Activated T-helper 1 cell treated with anti-CD3 and anti-CD28 coated beads, Interleukin-12 subunit alpha, Interleukin-12 subunit beta, Interleukin-2, Interleukin-4 antibody, amounts not matched to agents 30 ng/mL and 10 ng/mL and 1 ng/mL, durations not matched to agents 14 hours and 24 hours and 36 hours (primary cell): ENCODE measurements at places on chromosomes 5 and 9. TPM values are rescaled to one million over a fixed set of nuclear protein-coding genes. Genes with fewer than 3 reads are reported as not detected.
A peak's percentile ranks its signal among the peaks of the same experiment; 100 is the strongest.

SPATA31A3 gene
- total RNA-seq, result not detected in 2 replicates

GDF9 gene
- 0.32 and 0.57 TPM in 2 replicates for total RNA-seq

CDC42SE2 gene
- 100.0 and 103 TPM in 2 replicates for total RNA-seq

CLTB gene
- total RNA-seq, result 71.6 and 84.0 TPM in 2 replicates

SNX24 gene
- total RNA-seq, result 1.2 and 1.6 TPM in 2 replicates

KIF2A gene
- total RNA-seq, result 235 and 240 TPM in 2 replicates

UGT3A2 gene
- not detected in 2 replicates for total RNA-seq

GRCh38 chr5:177609076-177610059 is 9.4 kb downstream of the B4GALT7 start:
- H3K27me3 ChIP-seq, result no peaks in the 10 kb centered on the region
- H3K36me3 ChIP-seq, result peaks cover 7% of the 10 kb centered on the region
- DNase-seq, result no peak
- H3K4me3 ChIP-seq, result no peak overlapping the region

DNA sequence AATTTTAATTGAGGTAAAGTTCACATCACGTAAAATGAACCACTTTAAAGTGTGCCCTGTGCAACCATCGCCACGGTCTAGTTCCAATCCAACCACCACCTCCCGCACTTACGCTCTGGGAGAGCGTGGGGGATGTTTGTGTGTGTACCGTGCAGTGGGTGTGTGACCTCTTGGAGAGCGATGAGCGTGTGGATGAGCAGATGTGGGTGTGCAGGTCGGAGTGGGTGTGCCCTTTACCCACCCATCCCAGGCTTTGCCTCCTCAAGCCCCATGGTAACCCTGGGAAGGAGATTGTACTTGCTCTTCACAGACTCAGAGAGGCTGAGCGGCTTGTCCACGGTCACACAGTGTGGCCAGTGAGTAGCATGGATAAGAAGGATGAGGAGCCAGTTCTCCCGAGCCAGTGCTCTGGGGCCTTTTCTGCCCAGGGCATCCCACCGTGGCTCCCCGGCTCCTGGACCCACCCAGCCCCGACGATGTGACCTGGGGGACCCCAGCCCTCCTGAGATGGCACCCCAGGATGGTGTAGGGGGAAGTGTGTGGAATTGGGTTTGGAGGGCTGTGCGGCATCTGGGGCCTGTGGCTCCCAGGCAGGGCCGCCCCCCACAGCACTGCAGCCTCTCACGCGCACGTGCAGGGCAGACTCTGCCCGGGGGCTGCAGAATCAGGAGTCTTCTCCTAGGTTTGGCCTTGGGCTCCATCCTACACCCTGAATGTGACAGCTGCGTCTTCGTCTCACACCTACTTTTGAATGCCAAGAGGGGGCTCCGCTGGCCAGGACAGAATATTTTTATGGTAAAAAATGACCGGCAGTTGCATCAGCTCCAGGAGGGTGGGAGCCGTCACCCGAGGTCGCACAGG is 13.6 kb downstream of the LHX3 start:
- H3K4me3 ChIP-seq, result no peak overlapping the region
- no peak for DNase-seq
- no peaks in the 10 kb centered on the region for H3K36me3 ChIP-seq
- no peaks in the 10 kb centered on the region for H3K4me1 ChIP-seq
- peaks cover 40% of the 10 kb centered on the region for H3K27me3 ChIP-seq

- no peak for DNase-seq
- H3K36me3 ChIP-seq, result no peaks in the 10 kb centered on the region
- H3K27ac ChIP-seq, result no peak overlapping the region
- H3K27me3 ChIP-seq, result no peaks in the 10 kb centered on the region
- H3K4me3 ChIP-seq, result no peak overlapping the region
- no peaks in the 10 kb centered on the region for H3K4me1 ChIP-seq
Observed at GRCh38 chr9:26292943-26293342, 599.7 kb downstream of the CAAP1 start.

DNA sequence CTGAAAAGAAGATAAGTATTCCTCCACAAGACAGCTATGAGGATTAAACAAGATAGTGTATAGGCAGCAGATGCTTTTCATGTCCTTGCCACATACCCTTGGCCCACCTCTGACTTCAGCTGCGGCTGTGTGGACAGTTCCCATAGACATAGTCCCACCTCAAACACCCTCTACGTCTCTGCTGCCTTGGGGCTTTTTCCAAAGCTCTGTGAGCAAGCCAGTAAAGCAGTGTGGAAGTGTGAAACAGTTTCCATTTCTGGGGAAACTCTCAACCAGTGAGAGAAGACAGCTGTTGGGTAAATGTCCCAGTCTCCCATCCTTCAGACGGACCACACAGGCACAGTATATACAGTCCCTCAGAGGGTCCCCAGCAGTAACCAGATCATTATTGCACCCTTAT is 125.5 kb downstream of the CDK5RAP2 start:
- DNase-seq, result no peak
- H3K27ac ChIP-seq, result no peak overlapping the region
- H3K36me3 ChIP-seq, result peaks cover 31% of the 10 kb centered on the region
- no peaks in the 10 kb centered on the region for H3K27me3 ChIP-seq
- H3K4me3 ChIP-seq, result no peak overlapping the region

DNA sequence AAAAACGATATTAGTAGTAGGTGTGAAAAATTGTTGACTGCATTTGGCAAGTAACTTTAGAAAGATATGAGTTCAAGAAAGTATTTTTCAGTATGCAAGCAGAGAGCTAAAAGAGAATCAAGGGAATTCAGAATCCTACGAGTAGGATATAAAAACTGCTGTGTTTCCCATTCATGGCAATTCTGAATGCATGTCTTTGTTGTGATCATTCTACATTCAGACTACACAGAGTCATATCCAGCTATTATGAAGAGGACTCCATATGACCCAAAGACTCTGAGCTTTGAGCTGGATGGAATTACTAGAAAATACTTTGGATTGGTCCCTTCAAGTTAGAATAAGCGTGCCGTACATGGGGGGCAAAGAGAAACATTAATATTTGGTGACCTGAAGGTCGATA is 12.0 kb downstream of the IFNE start:
- DNase-seq, result no peak
- H3K27me3 ChIP-seq, result peaks cover 20% of the 10 kb centered on the region
- no peak overlapping the region for H3K4me3 ChIP-seq
- no peaks in the 10 kb centered on the region for H3K4me1 ChIP-seq

GRCh38 chr5:72231991-72232703 is 87.9 kb downstream of the MRPS27 start:
- no peak for DNase-seq
- H3K27me3 ChIP-seq, result peaks cover 14% of the 10 kb centered on the region
- H3K4me1 ChIP-seq, result peaks cover 29% of the 10 kb centered on the region
- H3K27ac ChIP-seq, result no peak overlapping the region

DNA sequence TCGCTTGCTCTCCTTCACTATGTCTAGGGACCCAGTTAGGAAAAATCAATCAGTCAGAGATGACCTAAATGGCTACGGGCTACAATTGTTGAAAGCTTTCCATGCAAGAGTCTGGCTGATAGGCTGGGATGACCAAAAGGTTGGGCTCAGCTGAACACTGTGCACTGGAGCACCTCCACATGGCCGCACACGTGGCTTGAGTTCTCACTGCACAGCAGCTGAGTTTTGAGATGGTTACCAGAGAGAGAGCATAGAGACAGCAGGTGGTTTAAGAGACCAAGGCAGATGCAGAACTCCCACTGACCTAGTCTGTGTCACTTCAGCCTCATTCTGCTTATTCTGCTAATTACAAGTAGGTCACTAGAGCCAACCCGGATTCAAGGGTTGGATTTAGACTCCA is 2354.8 kb upstream of the C9orf72 start:
- H3K27me3 ChIP-seq, result no peaks in the 10 kb centered on the region
- no peak overlapping the region for H3K4me3 ChIP-seq
- H3K4me1 ChIP-seq, result no peaks in the 10 kb centered on the region
- H3K27ac ChIP-seq, result no peak overlapping the region
- DNase-seq, result no peak
- H3K36me3 ChIP-seq, result no peaks in the 10 kb centered on the region

- no peaks in the 10 kb centered on the region for H3K4me1 ChIP-seq
- no peak overlapping the region for H3K27ac ChIP-seq
- no peak for DNase-seq
- H3K4me3 ChIP-seq, result no peak overlapping the region
- H3K36me3 ChIP-seq, result no peaks in the 10 kb centered on the region
- no peaks in the 10 kb centered on the region for H3K27me3 ChIP-seq
Observed at GRCh38 chr9:72065076-72065475, 4.7 kb upstream of the C9orf57 start.

- no peaks in the 10 kb centered on the region for H3K27me3 ChIP-seq
- H3K36me3 ChIP-seq, result peaks cover 27% of the 10 kb centered on the region
- no peak overlapping the region for H3K4me3 ChIP-seq
- no peak overlapping the region for H3K27ac ChIP-seq
Observed at GRCh38 chr5:172090976-172091547, 84.6 kb upstream of the FBXW11 start.

DNA sequence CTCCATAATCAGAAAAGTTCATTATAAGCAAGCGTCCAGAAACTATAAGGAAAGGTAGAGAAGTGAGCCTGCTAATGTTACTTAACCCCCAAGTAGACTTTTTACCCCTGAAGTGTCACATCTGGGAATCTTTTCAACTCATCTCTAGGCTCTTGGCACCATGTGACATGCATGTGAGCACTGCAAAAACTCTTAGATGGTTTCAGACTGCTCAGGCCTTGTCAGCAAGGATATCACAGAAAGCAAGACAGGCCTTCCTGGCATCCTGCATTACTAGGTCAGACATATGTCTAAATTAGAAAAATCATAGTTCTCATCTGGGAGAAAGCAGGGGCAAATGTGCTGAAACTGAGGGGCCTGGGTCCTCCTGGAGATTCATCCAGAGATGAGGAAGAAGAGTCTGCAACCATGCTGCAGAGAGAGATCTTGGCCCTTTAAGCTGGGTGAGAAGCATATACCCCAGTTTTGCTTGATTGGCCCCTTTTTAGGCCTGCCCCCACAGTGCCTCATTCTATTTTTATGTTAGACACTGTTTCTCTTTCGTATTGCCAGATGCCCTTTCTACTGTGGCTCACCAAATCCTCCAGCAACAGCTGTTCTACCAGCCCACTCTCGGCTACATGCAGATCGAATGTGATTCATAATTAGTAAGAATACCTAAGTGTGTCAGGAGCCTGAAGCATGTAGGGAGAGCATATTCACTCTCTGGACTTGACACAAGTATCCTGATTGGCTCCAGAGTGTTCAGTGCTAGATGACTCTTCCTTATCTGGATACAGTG is 19.0 kb downstream of the TMEM8B start:
- no peak for DNase-seq
- no peak overlapping the region for H3K27ac ChIP-seq

- peaks cover 38% of the 10 kb centered on the region for H3K4me1 ChIP-seq
- peaks cover 36% of the 10 kb centered on the region for H3K36me3 ChIP-seq
- H3K27me3 ChIP-seq, result no peaks in the 10 kb centered on the region
- H3K4me3 ChIP-seq, result peak within 1 kb of the TSS; percentile 80
- H3K27ac ChIP-seq, result peak within 1 kb of the TSS; percentile 19
Observed at GRCh38 chr9:96383165-96383942, at the start of gene SLC35D2. TSS of gene SLC35D2 (minus strand) at chr9:96383711. CDS start at chr9:96383634, 77 bp downstream.

DNA sequence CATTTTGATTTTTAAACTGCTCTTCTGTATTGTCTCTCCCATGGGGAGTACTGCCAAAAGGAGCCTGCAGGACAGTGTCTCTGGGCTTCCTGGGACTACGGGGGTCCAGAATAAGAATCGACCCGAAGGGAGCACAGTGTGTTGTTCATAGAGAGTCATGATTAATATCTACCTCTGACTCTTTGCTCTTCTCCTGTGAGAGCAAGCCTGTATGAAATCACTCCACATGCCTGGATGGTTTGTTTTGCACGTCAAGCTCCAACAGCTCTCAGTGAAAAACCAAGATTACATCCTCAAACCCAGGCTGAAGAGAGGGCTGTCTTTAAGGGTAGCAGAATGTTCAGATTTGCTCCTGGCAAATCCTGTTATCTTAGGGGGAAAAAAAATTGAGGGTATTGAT is 1860.0 kb upstream of the WWC1 start:
- no peak overlapping the region for H3K4me3 ChIP-seq
- no peak overlapping the region for H3K27ac ChIP-seq
- H3K36me3 ChIP-seq, result no peaks in the 10 kb centered on the region
- no peak for DNase-seq
- no peaks in the 10 kb centered on the region for H3K4me1 ChIP-seq

- no peak overlapping the region for H3K27ac ChIP-seq
- peaks cover 11% of the 10 kb centered on the region for H3K4me1 ChIP-seq
- no peaks in the 10 kb centered on the region for H3K27me3 ChIP-seq
- H3K4me3 ChIP-seq, result no peak overlapping the region
- peaks cover 12% of the 10 kb centered on the region for H3K36me3 ChIP-seq
- no peak for DNase-seq
Observed at GRCh38 chr5:95798048-95798447, 24.5 kb downstream of the GLRX start.

GRCh38 chr5:57818397-57818796 is 335.8 kb upstream of the ACTBL2 start:
- H3K27me3 ChIP-seq, result no peaks in the 10 kb centered on the region
- no peaks in the 10 kb centered on the region for H3K36me3 ChIP-seq
- DNase-seq, result no peak
- no peak overlapping the region for H3K27ac ChIP-seq

- H3K36me3 ChIP-seq, result no peaks in the 10 kb centered on the region
- no peak for DNase-seq
- H3K27me3 ChIP-seq, result peaks cover 25% of the 10 kb centered on the region
- H3K4me1 ChIP-seq, result no peaks in the 10 kb centered on the region
- H3K27ac ChIP-seq, result no peak overlapping the region
- no peak overlapping the region for H3K4me3 ChIP-seq
Observed at GRCh38 chr5:133478199-133478985, 133.9 kb downstream of the FSTL4 start.

GRCh38 chr5:175712681-175713085 is 54.8 kb downstream of the HRH2 start:
- peaks cover 69% of the 10 kb centered on the region for H3K36me3 ChIP-seq
- peaks cover 18% of the 10 kb centered on the region for H3K4me1 ChIP-seq
- H3K27me3 ChIP-seq, result peaks cover 2% of the 10 kb centered on the region
- H3K4me3 ChIP-seq, result no peak overlapping the region
- DNase-seq, result no peak

DNA sequence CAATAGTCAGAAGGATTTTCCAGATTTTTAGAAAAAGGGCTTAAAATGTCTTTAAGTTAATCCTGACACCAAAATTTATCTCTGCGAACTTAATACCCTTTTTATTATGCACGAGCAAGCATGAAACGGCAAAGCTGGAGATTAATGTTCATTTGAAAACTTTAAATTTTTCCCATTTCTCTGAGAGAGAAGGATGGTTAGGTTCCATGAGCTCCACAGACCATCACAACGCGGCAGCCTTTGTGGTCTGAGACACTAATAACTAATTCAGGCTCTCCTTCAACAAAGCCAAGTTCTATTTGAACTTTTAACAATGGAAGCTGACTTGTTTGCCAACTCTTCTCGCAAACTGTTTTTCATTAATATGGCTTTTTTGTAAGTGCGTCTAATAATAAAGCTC is 94.7 kb downstream of the MYO10 start:
- DNase-seq, result no peak
- H3K36me3 ChIP-seq, result no peaks in the 10 kb centered on the region
- H3K27me3 ChIP-seq, result no peaks in the 10 kb centered on the region
- H3K27ac ChIP-seq, result no peak overlapping the region

DNA sequence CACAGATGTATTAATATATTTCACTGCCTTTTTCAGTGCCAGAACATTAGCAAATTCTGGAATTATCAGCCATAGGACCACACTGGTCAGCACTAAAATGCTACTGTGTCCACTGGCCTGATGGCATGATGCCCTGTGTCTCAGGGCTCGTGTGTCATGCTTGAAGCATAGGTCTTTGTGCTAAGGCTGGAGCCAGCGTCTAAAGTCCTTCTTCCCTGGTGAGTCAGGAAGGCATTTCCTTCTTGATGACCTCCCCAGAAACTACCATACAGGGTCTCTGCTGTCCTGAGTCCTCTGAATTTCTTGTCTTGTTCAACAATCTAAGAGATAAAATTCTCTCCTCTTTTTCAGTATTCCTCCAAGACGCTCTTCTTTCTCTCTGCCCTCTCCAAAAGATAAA is 489.9 kb downstream of the PSAT1 start:
- no peaks in the 10 kb centered on the region for H3K4me1 ChIP-seq
- no peak overlapping the region for H3K27ac ChIP-seq
- no peaks in the 10 kb centered on the region for H3K27me3 ChIP-seq
- no peak for DNase-seq
